Stimulated activated CD4-positive, alpha-beta T cell treated with anti-CD3 and anti-CD28 coated beads, Interleukin-2, amount 100 ng/mL, for 24 hours (primary cell): ENCODE measurements at places on chromosomes 6 and 20.

DNA sequence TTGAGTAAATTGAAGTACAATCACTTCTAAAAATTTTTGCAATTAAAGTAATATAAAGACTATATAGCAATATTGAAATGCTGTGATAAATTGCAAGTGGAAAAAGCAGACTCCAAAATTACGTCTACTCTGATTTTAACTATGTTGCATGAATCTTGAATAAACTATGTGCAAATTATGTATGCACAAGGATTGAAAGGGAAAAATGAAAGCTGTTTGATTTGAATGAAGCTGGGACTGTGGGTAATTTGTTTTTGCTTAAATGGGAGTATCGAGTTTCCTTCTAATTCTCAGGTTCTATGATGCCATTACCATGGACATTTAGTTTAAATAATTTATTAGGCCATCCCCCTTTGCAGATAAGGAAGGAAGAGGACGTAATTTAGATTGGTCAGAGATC is 198.7 kb upstream of the MYLIP start:
- DNase-seq: no peak

DNA sequence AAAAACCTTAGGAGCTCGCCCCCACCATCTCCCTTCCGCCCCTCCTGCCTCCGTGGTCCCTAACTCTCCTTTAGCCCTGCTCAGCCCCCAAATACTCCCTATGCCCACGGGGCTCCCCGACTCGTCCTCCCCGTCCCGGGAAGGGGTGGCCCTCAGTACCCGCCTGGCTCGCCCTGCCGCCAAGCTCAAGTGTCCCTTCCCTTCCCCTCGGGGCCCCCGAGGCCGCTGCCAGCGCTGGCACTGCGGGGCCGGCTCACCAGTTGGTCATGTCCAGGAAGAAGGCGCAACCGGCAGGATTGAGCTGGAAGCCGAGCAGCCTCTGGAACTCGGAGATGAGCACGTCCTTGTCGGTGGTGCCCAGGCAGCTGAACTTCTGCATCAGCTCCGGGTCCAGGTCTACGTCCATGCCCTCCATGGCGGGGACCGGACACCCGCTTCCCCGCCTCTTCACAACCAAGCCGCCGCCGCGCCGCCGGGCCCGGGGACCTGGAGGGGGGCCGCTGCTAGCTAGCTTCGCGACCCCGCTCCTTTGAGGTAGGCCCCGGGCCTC is 303 bp downstream of the ILRUN start:
- no peak for DNase-seq

DNA sequence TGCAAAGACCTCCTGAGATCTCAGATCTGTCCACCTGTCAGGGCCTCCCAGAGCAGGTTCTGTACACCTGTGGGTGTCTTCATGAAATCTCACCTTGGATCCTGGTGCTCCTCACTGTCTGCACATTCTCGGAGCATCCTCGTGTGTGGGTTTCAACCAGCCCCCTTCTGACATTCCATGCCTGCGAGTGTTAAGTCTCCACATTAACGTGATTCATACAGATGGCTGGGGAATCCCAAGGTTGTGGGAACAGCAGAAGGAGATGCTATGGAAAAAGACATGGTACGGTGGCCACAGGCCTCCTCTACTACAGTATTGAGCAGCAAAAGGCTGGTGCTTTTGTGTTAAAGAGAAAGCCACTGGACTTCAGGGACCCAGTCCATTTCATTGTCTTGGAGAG is 556.5 kb downstream of the DHX35 start:
- no peak for DNase-seq

DNA sequence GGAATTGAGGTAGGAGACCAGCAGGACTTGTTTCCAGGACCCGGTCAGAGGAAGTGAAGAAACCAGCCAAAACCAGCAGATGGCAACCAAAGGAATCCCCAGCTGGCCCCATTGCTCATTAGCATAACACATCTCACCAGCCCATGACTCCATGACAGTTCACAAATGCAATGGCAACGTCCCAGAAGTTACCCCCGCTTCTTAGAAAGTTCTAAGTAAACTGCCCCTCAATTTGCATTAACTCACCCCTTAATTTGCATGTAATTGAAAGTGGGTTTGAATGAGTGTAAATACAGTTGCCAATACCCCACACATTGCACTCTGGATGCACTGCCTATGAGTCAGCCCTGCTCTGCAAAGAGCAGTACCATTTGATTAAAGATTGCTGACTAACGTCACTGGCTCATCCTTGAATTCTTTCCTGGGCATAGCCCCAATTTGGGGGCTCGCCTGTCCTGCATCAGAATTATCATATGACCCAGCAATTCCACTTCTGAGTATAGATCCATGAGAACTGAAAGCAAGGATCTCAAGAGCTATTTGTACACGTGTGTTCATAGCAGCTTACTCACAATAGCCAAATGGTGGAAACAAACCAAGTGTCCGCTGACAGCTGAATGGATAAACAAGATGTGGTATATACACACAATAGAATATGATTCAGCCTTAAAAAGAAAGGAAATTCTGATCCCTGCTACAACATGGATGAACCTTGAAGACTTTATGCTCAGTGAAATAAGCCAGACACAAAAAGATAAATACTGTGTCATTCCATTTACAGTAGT is 36.4 kb downstream of the MYLK4 start:
- no peak for DNase-seq

DNA sequence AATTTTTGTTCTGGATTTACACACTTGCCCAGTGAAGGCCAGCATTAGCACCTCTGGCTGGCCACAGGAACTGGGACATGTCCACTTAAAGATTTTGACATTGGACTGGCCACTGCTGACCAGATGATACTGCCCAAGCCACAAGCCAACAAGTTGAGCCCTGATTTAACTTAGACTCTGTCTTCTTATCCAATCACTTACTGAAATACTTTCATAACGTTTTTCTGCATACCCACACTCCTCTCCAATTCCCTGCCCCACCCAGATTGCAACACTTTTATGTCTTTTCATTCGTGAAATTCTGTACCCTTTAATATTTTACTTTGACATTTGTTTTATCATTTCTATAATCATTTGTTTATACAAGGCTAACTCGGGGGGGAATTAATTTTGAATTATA is 170.3 kb upstream of the TAB2 start:
- DNase-seq: no peak

DNA sequence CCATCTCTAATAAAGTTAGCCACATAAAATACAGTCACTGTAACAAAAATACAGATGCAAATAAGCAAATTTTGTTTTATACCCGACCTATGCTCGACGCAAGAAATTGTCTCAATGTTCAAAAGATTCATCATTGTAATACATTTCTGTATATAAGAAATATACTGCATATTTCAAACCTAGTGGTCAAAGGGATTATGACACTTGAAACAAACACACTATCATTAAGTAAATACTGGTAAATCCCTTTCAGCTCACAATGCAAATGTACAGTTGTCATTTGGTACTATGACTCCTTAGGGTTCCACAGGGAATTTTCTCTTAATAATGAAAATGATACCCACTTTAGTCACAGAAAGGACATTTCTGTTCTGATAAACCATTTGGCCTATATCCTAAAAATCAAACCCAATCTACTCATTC is 2.2 kb downstream of the HIVEP2 start:
- DNase-seq: no peak

DNA sequence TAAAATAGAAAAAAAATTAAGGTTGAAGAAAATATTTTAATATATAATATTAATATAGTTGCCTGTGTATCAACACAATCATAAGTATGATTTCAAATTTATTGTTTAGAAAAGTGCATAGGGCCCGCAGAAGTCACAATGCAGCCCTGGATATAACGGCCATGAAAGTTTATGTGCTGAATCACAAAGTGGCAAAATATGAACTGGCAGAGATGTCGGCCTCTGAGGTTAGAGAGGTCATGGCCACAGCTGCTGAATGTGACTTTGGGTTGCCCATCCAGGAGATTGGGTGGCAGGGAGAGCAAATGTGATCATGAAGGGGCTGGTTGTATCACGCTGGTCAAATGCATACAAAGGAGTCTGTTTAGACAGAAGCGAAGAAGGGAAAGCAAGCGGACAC is 35.7 kb downstream of the COL11A2 start:
- no peak for DNase-seq

- no peak for DNase-seq
Measured at GRCh38 chr6:38352636-38353035, 287.1 kb downstream of the BTBD9 start.

DNA sequence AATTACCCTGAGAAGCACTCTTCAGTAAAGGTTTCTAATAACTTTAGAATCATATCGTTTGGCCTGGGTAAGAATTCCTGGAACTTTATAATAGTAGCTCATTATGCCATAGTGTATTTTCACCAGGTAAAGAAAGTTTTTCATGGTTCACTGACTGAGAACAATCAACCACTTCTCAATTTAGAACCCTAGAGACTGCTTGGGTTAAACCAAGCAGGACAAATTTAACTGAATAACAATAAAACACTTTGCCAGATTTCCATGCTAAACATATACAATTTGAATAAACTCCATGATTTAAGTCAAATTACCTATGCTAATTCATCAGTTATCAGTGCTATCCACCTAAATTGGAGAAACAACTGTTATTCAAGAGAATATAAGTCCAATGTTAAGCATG is 99.4 kb downstream of the PLG start:
- no peak for DNase-seq

DNA sequence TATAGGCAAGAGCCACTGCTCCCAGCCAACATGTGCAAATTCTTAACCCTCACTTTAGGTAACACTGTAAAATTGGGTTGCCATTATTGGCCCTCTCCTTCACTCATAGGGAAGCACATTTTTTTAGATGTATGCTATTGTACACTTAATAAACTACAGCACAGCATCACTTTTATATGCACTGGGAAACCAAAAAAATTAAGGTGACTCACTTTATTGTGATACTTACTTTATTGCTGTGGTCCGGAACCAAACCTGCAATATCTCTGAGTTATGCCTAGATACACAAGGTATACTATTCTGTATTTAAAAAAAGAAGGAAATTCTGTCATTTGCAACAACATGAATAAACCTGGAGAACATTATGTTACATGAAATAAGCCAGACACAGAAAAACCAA is 40.5 kb downstream of the IPCEF1 start:
- DNase-seq: no peak

DNA sequence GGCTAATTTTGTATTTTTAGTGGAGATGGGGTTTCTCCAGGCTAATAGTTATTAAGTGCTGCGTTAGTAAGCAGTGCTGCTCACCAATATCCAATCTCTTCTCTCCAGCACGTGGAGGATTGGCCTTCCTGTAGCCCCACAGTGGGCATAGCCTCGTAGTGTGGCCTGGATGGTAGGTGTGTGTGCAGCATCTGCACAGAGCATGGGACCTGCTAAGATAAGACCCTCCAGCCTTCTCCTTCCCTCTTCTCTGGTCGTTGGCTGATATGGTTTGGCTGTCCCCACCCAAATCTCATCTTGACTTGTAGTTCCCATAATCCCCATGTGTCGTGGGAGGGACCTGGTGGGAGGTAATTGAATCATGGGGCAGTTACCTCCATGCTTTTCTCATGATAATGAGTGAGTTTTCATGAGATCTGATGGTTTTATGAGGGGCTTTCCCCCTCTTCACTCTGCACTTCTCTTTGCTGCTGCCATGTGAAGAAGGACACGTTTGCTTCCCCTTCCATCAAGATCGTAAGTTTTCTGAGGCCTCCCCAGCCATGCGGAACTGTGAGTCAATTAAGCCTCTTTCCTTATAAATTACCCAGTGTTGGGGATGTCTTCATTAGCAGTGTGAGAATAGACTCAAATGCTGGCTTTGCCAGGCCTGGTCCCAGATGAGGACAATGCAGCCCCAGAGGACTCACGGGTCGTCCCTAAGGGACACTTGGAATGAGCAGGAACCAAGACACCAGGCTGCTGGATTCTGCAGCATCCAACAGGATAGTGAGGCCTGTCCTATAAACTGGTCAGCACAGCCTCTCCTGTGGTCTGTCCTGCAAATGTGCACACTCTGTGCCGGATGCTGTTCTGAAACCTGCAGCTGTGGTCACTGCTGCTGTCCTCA is 63.4 kb upstream of the AFDN start:
- DNase-seq: no peak

- DNase-seq: no peak
Measured at GRCh38 chr6:81084776-81085430, 667.6 kb downstream of the TENT5A start.

- DNase-seq: no peak
Measured at GRCh38 chr6:155004017-155004416, 8.9 kb downstream of the TIAM2 start.

DNA sequence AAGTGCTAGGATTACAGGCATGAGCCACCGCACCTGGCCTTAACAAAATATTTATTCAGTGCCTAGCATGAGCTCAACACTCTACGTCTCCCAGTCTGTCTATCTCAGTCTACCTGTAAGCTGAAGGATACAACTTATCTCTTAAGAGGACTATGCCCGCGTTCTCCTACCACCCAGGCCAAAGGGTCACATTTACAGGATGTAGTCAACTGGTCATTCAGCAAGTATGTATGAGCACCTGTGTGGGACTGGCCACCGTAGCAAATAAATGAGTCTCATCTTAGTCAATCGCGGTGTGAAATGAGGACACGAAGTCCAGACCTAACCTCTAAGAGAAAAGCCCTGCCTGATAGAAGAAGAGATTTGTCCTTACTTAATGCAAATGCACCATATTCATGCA is 49.9 kb downstream of the MUC22 start:
- no peak for DNase-seq

- DNase-seq: peak; percentile 62
Measured at GRCh38 chr20:50338479-50339391, 148.1 kb downstream of the CEBPB start.

DNA sequence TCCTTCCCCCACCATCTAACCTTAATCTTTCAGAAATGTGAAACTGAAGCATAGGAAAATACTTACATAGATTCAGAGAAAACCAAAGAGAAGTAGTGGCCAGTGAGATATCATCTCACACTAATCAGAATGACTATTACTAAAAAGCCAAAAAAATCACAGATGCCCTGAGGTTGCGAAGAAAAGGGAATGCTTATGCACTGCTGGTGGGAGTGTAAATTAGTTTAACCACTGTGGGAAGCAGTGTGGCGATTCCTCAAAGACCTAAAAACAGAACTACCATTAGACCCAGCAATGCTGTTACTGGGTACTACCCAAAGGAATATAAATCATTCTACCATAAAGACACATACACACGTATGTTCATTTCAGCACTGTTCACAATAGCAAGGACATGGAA is 9.2 kb upstream of the PREX1 start:
- no peak for DNase-seq

DNA sequence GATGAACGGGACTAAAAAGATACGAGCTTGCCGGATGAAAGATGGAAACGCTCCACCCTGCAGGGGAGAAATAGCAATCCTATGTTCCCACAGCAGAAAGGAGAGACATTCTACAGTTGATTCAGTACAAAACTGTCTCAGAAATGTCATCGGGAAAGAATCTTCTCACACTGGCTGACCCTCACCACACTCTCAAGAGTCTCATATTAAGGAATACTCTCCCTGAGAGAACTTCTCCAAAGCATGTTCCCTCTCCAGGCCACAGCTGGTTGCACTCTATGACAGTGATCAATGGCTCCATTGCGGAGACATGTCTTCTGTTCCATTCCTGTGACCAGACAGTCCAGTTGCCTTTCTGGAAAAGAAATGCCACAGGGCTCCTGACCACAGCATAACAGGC is 758.0 kb upstream of the CHD6 start:
- no peak for DNase-seq
